Stimulated activated CD8-positive, alpha-beta memory T cell treated with anti-CD3 and anti-CD28 coated beads, Interleukin-12 subunit alpha, Interleukin-12 subunit beta, amount 100 ng/mL, for 4 hours (primary cell): ENCODE measurements at places on chromosomes 11 and 22.

DNA sequence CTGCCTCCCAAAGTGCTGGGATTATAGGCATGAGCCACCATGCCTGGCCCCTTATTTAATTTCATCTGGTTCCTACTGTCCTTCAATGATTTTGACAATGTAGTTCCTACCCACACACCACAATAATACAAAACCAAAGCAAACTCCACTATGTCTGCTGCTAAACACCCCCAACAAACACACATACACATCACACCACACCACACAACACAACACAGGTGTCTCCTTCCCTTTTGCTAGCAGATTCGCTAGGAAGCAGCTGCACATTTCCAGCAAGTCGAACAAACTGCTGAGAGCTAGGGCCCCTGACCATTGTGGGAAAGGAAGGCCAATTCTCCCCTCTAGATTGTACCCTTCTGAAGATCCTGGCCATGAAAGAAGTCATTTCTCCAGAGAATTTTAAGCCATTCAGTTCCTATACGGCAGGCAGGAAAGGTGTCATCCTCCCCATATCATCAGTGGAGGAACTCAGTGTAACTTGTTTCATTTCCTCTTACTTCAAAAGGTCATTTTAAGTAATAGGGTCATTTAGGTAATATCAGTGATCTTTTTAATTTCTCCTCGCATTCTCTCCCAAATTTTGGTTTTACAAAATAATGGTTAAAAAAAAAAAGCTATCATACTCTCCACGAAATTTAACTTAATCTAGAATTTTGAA lies 18.5 kb downstream of the NUMA1 start:
- no peak for DNase-seq

- DNase-seq = no peak
Measured at GRCh38 chr22:33553493-33553892, 366.8 kb downstream of the LARGE1 start.

GRCh38 chr11:15818132-15818842 lies 538.1 kb downstream of the SOX6 start:
- no peak for DNase-seq

DNA sequence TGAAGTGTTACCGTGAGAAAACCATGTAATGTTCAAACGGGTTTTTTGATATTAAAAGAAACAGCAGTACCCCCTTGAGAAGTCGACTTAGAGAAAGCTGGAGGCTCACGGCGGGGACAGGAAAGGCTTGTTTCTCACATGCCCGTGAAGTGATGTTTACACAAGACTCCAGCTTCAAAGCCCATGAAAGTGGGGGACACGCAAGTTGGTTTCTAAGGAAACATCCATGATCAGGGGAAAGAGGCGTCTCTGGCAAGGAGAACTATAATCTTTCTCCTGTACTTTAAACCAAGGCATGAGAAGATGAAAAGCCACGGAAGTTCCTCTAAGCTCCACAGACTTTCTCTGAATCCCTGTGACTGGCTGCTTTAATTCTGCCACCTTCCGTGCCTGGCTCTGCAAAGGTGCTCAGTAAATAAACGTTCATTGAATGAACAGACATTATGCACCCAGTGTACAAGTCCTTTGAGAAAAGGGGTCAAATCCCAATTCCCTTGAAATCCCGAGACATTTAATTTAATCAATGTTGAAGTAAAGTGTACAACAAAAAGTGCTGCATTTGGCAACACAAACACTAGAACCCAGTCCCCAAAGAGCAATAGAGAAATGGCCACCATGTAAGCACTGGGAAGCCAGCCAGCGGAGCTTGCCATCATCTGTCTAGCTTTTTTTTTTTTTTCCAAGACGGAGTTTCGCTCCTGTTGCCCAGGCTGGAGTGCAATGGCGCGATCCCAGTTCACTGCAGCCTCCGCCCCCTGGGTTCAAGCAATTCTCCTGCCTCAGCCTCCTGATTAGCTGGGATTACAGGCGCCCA lies 58.7 kb downstream of the AHNAK start:
- no peak for DNase-seq

GRCh38 chr11:59598961-59599360 lies 16.6 kb downstream of the OSBP start:
- DNase-seq = no peak

GRCh38 chr11:113581713-113582112 lies 106.5 kb upstream of the DRD2 start:
- no peak for DNase-seq

DNA sequence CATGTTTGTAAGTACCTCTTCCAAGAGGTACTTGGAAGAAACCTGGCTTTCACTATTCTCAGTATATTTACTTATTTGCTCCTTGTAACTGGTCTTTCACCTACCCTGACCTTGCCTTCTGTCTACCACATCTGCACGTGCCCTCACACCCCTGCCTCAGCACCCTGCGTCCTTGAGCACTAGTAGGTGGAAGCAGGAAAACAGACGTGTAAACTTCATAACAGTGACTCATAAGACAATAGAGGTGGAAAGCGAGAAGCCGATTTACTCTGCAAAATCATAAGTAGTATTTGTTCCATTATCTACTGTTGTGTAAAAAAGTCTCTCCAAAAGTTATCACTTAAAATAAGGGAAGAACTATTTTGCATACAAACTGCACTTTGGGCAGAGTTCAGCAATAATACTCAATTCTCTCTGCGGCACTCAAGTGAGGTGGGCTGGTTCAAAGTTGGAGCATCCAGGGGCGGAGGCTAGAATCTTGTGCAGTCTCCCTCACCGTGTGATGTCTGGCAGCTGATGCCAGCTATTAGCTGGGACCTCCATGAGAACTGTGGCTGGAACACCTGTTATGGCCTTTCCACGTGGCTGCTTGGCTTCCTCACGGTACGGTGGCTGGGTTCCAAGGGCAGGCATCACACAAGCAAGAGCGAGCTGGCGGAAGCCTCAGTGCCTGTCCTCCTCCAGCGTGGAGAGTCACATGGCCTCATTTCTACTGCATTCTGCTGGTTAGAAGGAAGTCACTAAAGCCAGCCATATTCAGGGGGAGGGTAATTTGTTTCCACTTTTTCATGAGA lies 30.4 kb downstream of the PACS1 start:
- DNase-seq = peak; percentile 34

DNA sequence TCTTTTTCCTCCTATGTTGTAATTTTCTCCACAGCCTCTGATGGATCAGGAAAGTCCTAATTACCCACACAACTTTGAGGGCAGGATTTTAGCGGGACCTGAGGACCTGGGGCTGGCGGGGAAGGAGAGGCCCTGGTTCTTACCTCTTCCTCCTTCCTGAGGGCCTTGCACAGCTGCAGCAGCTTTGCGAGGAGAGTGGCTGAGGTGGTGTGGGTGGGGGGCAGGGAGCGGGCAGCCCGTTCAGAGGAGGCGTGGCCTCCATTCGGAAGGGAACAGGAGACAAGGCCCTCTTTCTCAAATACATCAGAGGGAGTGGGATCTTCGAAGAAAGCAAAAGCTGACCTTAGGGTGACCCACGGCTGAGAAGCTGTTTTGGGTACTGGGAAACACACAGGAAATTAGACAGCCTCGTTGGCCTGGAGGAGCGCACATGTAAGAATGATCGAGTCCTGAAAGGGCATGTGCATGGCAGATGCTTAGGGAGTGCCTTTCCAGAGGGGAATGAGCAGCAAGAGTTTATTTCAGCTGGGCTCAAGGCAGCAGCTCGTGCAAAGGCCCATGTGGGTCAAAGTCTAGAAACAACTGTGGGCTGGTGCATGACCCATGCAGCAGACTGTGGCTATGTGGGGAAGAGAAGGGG lies 76.6 kb upstream of the NARS2 start:
- DNase-seq = no peak

GRCh38 chr11:114054806-114055205 lies 4.7 kb upstream of the ZBTB16 start:
- no peak for DNase-seq

DNA sequence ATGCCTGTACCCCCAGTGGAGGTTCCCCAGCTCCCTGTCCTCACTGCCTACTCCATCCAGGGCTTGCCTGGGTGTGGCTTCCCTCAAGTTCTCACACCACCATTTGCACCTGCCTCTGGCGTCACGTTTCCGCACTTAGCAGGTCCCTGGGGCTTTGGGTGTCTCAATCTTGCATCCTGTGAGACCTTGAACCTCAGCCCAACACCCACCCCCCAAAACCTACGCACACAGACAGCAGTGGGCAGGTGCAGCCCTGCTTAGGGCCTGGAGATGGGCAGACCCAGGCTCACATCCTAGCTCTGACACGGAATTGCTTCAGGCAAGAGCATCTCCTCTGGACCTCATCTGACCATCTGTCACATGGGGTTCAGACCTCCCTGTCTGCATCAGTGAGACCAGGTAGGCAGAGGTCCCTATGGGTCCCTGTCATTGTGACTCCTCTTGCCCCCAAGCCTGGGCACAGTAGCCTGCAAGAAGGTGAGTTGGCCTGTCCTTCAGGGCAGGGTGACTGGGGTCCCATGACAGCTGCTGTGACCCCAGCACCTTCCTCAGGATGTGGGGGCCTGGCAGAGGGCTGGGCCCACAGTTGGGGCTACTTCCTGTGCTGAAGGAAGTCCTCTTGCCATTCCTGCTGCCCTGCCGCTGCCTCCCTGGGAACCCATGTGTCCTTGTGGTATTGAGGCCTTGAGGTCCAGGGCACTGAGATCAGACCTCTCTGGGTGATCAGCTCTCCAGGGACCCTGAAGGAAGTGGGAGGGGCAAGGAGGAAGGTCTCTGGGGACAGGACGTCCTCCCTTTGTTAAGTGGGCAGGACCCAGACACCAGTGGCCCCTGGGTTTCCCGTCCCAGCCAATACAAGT lies 2.0 kb downstream of the SIPA1 start:
- peak; percentile 49 for DNase-seq

DNA sequence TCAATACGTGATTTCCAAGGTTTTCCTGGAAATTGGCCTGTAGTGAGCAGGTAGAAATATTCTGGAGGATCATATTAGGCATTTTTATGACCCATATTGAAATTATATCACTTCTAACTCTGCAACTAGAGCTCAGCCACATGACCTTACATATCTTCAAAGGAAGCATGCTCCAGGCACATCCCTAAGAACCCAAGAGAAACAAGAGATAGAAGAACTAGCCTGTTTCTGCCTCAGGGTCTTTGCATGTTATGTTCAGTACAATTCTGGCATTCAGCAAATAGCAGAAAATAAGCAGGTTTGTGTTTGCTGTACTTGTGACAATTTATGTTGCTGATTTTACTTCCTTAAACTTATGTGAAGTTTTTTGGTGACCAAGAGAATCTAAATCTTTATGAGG lies 663.7 kb upstream of the ANO5 start:
- no peak for DNase-seq
